AG09319 (cell line): ENCODE measurements at places on chromosomes 16 and 17.

GRCh38 chr17:8806926-8807550 lies 7.9 kb upstream of the MFSD6L start:
- DNase-seq = no peak

DNA sequence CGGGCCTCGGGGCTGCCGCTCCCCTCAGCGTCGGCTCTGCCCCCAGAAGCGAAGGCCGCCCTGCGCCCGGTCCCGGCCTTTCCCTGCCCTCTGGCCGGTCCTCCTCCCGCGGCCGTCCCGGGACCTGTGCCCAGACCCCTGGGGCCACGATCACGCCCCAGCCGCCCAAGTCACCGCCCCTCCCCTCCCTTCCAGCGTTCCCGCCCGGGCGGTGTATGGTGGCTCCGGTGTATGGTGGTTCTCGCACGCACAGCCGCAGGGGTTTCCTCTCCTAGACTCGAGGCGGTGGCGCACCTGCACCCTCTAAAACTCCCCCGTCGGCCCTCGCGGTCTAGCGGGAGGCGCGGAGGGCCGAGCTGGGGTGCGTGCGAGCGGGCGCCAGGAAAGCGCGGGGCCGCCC lies 10.0 kb downstream of the TIGD7 start:
- no peak for DNase-seq

DNA sequence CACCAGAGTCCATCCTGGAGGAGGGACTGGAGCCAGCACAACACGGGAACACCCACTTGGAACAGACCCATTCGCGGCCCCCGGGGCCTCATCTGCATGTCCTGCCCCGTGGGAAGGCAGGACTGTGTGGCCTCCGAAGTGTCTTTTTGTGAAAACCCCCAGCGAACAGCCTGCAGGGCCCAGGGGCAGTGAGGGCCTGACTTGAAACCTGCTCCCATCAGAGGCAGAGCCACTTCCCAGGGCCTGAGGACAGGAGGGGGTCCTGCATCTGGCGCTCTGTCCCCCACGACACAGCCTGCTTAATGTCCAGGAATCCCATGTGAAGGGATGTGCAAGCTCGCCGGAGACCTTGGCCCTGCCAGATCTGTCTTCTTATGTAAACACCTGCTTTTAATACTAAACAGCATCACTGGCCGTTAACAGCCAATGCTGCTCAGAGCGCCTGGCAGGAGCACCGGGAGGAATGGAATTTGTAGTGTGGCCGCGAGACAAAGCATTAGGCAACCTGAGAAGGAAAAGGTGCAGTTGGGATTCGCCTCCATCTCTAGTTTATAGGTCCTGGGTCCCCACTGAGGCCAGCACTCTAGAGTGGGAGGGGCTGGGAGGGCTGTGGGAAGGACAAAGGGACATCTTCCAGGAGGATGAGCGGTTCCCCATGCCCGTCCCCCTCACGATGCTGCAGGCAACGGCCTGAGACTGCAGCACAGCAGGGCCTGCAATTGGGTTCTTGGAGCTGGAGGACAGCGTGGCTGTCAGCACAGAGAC lies 9.6 kb upstream of the EVPL start:
- no peak for DNase-seq

GRCh38 chr17:63822537-63822936 lies 4.7 kb upstream of the PSMC5 start:
- DNase-seq = no peak

- DNase-seq = no peak
These were observed 11.4 kb downstream of the HSD3B7 start for GRCh38 chr16:30996324-30996984.

DNA sequence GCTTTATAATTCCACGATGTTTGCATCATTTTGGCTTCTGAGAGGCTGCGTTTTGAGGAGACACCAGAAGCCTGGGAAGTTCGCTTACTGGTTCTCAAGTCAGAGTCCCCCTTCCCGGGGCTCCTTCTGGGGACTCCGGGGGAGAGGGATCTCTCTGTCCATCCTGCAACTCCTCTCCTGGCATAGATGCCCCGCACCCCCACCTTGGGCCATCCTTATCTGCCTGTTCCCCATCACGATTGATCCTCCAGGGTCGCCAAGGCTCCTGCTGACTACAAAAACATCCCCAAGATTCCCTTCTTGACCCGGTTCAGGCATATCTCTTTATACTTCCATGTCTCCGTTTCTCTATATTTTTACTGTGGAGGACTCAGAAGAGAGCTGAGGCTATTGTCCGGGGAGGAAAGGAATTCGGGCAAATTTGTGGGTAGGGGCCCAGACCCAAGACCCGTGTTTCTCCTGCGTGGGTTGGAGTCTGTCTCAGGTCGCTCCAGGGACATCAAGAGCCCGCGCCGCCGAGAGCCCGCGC lies 18.4 kb upstream of the HOXB13 start:
- no peak for DNase-seq

DNA sequence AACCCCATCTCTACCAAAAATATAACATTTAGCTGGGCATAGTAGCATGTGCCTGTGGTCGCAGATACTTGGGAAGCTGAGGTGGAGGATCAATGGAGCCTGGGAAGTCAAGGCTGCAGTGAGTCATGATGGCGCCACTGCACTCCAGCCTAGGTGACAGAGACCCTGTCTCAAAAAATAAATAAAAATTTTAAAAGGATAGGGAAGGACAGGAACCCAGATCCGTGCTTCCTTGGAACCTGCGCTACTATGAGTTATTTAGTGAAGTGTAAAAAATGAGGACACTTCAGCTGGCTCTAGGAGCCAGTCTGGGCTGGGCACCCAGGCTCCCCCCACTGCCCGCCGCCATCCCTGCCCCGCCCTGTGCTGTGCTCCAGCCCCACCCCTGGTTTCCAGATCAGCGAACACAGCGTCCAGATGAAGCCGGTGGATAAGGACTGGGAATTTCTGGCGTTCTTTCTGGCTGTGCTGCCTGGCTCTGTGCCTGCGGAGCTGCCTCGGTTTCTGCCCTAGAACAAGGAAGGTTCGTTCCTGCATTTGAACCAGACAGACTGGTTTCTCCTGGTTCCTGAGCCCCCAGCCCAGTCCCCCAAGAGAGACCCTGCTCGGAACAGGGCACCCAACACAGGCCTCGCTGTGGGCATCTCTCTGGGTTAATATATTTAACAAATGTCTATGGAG lies 18.5 kb downstream of the PLLP start:
- no peak for DNase-seq

GRCh38 chr16:72427783-72428331 lies 255.9 kb upstream of the PMFBP1 start:
- no peak for DNase-seq

- no peak for DNase-seq
These were observed 14.8 kb downstream of the MIEN1 start for GRCh38 chr17:39715375-39716072.

GRCh38 chr16:88468275-88469129 lies 15.4 kb downstream of the ZFPM1 start:
- no peak for DNase-seq

DNA sequence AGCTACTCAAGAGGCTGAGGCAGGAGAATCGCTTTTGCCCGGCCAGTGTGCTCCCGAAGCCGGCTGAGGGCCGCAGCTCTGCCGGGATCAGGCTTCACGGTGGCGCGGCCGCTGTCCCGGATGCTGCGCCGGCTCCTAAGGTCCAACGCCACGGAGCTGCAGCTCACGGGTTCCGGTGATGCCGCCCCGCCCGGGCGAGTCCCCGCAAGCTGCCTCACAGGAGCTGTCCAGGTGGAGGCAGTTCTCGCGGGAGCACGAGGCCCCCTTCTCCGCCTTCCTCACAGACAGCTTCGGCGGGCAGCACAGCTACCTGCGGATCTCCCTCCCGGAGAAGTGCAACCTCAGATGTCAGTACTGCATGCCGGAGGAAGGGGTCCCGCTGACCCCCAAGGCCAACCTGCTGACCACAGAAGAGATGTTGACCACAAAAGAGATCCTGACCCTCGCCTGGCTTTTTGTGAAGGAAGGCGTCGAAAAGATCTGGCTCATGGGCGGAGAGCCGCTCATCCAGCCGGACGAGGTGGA lies 111.4 kb upstream of the SIAH1 start:
- DNase-seq = no peak
